ENCODE measurements at places on chromosomes 4 and X.

DNA sequence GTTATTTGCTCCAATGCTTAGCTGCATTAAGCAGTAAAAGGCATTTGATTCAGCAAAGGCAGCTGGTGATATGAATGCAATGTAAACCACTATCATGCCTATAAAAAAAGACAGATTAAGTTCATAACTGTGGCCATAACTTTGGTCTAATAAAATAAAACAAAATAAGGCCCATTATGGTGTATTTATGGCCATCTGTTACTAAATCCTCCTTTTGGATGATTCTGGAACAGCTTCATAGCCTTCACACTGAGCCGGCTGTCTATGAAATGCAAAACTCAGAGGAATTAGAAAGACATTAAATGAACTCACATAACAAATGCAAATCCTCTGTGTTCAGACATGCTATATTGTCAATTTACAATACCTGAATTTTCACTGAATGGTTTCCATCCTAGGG, 223.7 kb upstream of the FAT4 start:
- DNase-seq: no peak

DNA sequence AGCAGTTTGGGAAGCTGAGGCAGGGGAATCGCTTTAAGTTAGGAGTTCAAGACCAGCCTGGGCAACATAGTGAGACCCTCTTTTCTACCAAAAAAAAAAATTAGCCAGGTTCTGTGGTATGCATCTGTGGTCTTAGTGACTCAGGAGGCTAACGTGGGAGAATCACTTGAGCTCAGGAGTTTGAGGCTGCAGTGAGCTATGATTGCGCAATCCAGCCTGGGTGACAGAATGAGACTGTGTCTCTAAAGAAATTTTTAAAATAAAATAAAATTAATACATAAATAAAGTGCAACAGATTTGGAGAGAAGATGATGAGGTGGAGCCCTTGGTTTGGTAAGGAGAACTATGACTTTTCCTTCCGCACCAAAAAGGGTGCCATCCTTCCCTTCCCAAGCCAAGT, 436.9 kb downstream of the NLGN4X start:
- DNase-seq: no peak

GRCh38 chr4:66569228-66569627, 898.9 kb upstream of the EPHA5 start:
- DNase-seq: no peak

GRCh38 chr4:83334425-83335241, at the start of gene HPSE:
Gene HPSE, minus strand, starts transcription at chr4:83334848. Its CDS starts 66 bp downstream, at chr4:83334782.
- peak; percentile 61 for DNase-seq

DNA sequence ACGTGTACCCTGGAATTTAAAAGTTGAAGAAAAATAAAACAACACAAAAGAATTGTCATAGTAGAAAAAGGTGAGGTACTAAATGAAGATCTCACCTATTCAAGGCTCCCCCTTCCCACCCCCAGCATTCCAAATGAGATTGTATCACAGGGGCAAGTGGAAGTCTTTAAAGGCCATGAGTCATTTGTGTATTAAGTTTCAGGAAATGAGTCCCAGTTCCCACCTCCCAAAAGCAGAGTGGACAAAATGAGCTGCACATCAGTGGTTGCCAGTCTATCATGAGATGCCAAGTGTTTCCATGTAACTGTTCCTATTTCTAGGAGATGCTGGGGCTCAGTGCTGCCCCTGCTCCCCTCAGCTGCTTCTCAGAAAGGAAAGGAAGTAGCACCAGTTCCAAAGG, 20.1 kb downstream of the ARHGEF9 start:
- peak; percentile 24 for DNase-seq

DNA sequence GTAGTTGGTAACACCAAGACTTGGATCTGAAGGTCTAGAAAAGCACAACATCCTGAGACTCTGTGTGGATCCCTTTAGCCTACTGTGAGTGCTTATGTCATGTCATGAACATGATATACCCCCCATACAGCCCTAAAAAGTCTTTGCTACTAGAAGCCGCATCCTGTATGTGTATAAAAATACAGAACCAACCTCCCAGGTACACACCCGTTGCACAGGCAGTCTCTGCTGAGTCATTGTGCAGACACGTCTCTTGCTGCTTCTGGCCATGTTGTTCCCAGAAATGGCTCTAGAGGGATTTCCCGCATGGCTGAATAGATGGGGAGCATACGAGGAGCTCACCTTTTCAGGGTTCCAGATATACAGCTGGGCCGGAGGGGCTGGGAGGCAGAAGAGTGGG, 93.3 kb downstream of the MAMLD1 start:
- no peak for DNase-seq

DNA sequence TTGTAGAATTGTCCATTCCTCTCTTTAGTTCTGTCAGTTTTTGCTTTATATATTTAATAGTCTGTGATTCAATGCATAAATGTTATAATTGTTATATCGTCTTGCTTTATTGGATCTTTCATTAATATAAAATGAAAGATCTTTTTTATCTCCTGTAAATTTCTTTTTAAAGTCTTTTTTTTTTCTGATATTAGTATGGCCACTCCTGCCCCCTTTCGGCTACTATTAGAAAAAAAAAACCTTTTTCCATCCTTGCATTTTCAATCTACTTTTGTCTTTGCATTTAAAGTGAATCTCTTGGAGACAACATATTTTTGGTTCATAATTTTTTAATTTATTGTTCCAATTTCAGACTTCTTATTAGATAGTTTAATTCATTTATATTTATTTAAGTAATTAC, 677.4 kb upstream of the NDST4 start:
- DNase-seq: no peak

DNA sequence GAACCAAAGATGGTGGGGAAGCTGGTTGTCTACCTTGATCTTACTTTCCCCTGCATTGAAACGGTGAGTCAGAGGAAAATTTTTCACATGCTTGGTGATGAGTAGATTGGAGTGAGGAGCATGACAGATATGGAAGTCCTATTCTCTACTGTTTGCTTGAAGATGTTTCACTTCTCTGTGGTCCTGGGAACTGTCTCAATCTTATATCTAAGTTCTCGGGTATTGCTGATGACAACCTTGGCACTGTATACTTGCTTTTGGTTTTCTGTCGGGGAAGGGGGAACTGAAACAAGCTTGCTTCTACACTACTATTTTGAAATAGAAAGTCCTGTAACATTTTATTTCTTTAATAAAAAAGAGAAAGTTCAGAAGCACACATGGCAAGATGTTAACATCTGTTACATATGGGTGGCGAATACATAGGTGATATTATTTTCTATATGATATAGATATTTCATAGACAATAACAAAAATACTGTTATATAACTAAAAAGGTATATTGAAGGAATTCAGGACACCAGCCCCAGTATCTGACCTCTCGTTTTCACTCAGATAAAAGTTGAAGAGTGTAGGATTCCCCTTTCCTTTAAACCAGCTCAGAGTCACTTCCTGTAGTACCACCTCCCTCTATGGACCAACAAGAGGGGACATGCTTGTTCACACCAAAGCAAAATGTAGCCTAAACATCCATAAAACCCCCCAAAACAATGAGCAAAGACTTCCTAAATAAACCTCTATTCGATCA, 88.8 kb downstream of the FMR1NB start:
- no peak for DNase-seq

DNA sequence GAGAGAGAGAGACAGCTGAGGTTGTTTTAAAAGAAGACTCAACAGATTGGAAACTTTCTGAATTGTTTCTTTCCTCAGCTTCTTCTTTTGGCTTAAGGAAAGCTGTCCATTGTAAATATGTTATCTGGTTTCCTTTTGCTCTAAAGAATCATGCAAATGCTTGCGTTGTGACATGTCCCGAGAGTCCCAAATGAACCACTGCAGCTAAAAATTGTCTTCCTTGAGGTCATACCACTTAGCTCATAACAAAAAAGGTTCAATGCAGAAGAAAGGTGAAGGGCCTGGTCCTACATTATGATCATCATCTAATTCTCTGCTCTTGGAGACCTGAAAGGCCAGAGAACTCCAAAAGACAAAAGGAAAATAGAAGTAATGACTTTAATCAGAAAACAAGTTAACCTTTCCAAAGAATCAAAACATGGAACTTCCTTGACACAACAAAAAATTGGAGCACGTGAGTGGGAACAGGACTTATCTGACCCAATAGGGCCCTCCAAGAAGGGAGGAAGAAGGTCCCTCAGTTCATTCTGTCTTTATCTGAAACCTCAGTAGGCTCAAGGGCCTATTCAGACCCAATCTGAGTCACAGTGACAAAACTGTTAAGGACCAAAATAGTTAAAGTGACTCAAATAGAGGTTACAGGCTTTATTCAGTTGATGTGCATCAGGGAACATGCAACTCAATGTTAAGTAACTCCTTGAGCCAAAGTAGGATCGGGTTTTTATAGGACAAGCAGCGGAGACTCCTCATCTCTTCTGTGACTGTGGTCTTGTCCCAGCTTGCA, 14.7 kb upstream of the VSIG1 start:
- DNase-seq: no peak

- no peak for DNase-seq
Measured at GRCh38 chr4:162116095-162116779, 47.6 kb downstream of the FSTL5 start.

DNA sequence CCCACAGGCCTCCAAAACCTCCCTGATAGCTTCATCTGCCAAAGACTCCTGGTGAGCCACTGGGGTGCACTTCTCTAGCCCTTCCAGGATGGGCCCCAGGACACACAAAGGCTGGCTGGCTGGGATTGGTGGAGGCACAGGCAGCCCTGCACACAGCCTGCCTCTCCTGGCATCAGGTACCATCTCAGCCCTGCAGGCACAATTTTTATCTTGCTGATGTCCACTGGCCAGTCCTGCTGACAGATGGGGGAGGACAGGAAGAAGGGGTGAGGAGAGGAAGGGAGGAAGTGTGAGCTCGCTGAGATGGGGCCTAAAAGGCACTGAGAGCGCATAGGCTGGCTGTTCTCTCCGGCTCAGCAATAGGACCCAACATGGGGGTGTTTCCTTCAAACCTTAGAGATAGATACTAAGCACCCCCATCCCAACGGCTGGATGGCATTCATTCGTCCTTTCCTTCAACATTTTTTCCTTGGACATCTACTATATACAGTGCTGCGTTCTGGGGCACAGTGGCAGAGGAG, 92.7 kb downstream of the PJA1 start:
- DNase-seq: no peak

DNA sequence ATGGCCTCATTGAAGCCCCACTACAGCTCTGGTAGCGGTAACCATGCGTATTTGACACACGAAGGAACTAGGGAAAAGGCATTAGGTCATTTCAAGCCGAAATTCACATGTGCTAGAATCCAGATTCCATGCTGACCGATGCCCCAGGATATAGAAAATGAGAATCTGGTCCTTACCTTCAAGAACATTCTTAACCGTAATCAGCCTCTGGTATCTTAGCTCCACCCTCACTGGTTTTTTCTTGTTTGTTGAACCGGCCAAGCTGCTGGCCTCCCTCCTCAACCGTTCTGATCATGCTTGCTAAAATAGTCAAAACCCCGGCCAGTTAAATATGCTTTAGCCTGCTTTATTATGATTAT, 876 bp downstream of the HPRT1 start:
- no peak for DNase-seq

- DNase-seq: no peak
Measured at GRCh38 chr4:61540944-61541343, 340.8 kb downstream of the ADGRL3 start.

DNA sequence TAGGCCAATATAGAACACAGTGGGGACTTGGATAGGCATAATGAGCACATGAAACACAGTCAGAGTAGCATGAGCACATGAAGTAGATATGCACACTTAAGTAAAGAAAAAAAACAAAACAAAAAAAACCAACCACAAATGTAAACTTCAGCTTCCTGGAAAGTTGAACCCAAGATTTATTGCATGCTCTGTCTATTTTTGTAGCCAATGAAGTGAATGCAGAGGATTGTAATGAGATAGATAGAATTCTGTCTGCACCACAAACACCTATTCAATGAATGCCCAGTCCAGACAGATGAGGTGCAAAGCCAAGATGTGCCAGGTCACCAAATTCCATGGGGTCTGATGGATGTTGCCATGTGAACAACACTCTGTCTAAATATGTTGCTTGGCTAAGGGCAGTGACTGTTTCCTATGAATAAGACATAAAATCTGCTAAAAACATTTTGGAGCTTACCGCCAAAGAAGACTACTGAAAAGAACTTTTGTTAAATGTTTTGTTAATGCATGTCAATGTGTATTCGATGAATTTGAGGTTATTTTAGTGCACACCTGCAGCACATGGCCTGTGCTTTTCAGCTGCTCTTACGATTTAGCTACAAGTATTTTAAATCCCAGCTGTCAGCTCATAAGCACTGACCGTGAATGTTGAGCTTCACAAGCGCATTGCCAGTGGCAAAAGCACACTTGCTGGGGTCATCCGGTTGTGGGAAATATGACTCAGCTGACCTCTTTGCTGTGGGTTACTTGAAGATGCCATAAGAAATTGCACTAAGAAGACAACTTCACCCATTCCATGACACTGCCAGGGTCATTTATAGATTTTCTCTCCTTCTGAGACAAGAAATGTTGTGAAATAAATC, 374.8 kb upstream of the GNPDA2 start:
- DNase-seq: no peak

- DNase-seq: no peak
Measured at GRCh38 chr4:110612631-110613269, 10.1 kb downstream of the PITX2 start.
